ENCODE measurements at places on chromosomes 2 and 18.

DNA sequence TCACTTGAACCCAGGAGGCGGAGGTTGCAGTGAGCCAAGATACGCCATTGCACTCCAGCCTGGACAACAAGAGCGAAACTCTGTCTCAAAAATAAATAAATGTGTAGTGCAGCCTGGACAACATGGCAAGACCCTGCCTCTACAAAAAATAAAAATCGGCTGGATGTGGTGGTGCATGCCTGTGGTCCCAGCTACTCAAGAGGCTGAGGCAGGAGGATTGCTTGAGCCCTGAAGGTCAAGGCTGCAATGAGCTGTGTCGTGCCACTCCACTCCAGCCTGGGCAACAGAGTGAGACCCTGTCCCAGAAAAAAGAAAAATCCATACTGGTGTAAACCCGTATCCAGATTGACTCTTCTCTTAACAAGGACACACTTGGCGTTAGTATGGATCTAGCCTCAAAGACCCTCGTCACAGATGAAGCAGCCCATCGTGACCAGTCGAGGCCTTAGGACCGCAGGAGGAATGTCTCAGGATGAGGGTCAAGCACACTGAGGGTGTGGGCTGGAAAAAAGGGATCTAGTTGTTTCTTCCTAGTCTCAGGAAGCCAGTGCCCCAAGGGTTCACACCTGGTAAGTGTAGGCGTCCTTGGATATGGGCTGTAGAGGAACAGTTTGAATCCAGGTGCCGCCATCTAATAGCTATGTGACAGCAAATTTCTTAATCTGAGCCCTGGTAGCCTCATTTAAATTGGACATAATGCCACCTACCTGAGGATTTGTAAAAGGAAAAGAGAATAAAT is 4.0 kb upstream of the GPBAR1 start:
- DNase-seq = no peak

GRCh38 chr18:59954755-59955156 is 55.0 kb downstream of the PMAIP1 start:
- no peak for DNase-seq

DNA sequence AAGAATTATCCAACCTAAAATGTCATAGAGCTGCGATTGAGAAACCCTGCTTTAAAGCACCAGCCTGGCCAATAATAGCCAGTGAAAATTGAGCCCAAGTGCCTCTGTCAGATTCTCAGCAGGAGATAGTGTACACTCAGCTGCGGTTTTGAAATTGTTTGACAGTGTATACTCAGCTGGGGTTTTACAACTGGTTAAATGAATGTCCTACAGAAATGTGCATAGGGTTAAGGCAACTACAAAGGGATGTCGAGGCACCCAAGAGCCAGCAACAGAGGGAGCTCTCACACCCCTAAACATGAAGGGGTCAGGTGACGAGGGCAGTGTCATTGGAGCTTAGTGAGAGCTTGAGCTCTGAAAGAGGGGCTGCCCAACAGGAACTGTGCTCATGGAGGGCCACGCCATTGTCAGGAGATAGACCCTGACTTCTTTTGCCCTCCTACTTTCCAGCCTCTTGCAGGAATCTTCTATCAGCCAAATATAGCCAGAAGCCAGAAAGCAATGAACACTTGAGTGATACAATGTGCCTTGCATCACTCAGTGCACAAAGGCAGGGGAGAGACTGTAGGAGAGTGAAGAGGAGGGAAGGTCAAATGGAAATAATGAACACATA is 15.1 kb downstream of the ACTG2 start:
- DNase-seq = no peak

GRCh38 chr2:100291152-100291970 is 30.9 kb downstream of the LONRF2 start:
- DNase-seq = peak; percentile 40

GRCh38 chr2:109476641-109477441 is 136.9 kb downstream of the SEPTIN10 start:
- no peak for DNase-seq

DNA sequence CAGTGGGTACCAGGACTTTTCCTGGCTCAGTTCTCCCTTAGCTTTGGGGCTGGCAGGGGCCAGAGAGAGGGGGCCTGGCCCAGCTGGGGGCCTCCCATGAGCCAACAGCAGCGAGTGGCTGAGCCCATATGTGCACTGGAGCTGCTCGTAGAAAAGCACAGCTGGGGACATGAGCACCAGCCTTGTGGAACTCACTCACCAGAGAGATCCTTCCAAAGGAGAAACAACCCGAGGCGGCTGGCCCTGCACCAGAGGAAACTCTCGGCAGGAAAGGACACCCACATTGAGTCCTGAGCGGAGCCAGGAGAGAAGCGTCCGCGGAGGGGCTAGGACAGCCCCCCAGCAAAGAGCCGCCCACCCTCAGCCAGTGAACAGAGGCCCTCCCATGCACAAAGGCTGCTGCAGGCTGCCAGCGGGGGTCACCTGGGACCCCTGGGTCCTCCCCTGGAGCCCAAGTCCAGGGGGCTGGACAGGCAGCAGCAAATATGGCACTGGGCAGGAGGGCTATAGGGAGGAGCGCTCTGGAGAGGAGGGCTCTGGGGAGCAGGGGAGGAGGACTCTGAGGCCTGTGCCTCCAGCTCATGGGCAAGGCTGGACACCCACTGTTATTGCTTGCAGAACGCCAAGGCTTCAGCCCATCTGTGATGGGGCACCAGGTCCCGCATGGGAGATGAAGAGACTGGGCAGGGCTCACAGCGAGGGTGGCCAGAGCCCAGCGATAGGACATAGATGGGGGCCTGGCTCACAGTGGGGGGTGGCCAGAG is 42.1 kb upstream of the SNED1 start:
- DNase-seq = no peak

GRCh38 chr18:63070767-63071502 is 248.6 kb downstream of the BCL2 start:
- DNase-seq = no peak

DNA sequence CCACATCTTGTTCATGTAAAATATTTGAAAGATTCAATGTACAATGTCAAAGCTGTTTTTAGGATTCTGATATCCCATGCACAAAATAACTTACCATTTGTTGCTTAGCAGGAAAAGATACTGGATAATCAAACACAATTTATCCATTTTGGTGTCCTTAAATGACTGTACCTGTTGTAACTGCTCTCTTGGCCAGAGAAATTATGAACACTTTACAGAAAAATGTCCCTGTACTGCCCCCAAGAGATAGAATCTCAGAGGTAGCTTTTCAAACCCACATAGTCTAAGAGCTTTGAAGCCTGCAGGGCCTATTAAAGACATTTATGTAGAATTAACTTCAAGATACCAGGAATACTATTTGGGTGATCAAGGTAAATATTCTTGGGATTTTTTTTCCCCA is 12.2 kb upstream of the ME2 start:
- DNase-seq = no peak
